Natural killer cell treated with Interleukin-12 subunit alpha and Interleukin-12 subunit beta and Interleukin-15 and Interleukin-18, amount 100 ng/mL, for 72 hours (primary cell): ENCODE measurements at places on chromosomes 3 and 15.

- no peak overlapping the region for H3K4me3 ChIP-seq
- DNase-seq = no peak
- no peak overlapping the region for H3K27ac ChIP-seq
These were observed 183.2 kb downstream of the MAGI1 start for GRCh38 chr3:65855370-65856100.

DNA sequence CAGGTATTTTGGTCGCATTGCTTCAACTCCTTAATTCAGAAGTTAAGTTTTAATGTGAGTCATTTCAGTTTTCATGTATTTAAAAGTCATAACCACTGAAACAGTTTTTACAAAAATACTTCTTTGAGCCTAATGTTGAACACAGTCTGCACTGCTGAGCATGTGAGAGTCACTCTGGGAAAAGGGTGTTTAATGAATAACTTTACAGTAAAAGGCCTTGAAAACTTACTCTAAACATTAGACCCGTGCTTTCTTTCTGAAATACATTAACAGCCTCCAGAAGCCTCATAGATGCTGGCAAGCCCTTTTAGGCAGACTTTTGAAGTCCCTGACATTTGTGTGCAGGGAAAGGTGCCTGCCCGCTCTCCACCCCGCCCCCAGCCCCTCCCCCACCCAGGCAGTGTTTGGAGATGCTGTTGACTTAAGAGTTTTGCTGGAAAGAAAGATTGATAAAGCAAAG, 68.9 kb upstream of the NR2F2 start:
- no peak overlapping the region for H3K4me3 ChIP-seq
- no peaks in the 10 kb centered on the region for H3K4me1 ChIP-seq
- H3K27ac ChIP-seq = no peak overlapping the region
- DNase-seq = no peak

GRCh38 chr15:57395292-57395691, 19.0 kb downstream of the CGNL1 start:
- no peak overlapping the region for H3K4me3 ChIP-seq
- no peaks in the 10 kb centered on the region for H3K4me1 ChIP-seq
- no peaks in the 10 kb centered on the region for H3K36me3 ChIP-seq
- no peak for DNase-seq
- H3K27ac ChIP-seq = no peak overlapping the region

DNA sequence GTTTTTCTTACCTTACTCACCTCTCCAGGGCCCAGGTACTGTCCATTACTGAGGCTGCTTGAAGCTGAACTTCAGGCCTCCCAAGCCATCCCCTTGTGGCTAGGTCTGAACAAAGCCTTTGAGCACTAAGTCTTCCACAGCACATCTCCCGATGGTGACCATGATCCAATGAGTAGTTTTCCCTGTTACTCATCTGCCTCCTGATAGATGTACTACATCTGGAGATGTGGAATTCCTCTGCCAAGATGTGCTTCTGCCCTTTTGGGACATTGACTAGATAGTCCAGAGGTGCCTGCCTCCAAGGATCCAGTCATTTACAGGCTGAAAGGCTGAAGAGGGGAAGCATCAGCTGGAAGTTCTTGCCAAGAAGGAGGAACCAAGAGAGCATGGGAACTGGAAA, 28.9 kb upstream of the SLC35G2 start:
- H3K27me3 ChIP-seq = peaks cover 7% of the 10 kb centered on the region
- no peak for DNase-seq
- H3K27ac ChIP-seq = no peak overlapping the region
- H3K4me1 ChIP-seq = peaks cover 16% of the 10 kb centered on the region

- no peak for DNase-seq
- H3K36me3 ChIP-seq = no peaks in the 10 kb centered on the region
- H3K4me3 ChIP-seq = no peak overlapping the region
- H3K27me3 ChIP-seq = peaks cover 22% of the 10 kb centered on the region
These were observed 295.6 kb upstream of the RASGRP1 start for GRCh38 chr15:38860253-38860652.

GRCh38 chr3:43390255-43390588, 103.9 kb downstream of the SNRK start:
- no peak for DNase-seq
- peaks cover 66% of the 10 kb centered on the region for H3K4me1 ChIP-seq
- H3K4me3 ChIP-seq = peak overlapping the region; percentile 67
- H3K36me3 ChIP-seq = no peaks in the 10 kb centered on the region

DNA sequence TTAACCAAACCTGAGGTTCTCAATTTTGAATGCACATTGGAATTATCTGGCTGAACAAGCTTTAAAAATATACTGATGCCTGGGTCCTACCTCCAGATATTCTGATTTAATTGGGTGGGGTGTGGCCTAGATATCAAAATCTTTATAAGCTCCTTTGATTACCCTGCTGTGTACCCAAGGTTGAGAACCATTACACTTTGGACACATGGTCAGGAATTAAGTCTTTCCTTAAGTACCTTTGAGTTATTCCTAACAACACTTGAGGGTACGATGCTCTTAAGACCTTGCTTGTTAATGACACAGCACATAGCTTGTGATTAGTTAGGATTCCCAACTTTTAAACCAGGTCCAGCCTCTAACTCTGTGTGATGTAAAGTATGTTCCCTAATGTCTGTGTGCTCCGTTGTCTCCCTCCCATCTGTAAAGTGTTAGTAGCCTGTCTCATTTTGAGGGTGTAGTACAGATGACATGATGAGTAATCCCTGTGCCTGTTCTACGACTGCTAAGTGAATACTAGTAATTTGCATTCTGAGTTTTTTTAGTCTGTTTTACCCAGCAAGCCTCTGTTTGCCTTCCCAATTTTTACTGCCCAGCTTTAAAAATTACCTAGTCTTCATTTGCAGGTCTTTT, 154.9 kb downstream of the KLHL25 start:
- no peaks in the 10 kb centered on the region for H3K27me3 ChIP-seq
- peaks cover 32% of the 10 kb centered on the region for H3K4me1 ChIP-seq
- peak overlapping the region; percentile 76 for H3K4me3 ChIP-seq
- peaks cover 10% of the 10 kb centered on the region for H3K36me3 ChIP-seq
- H3K27ac ChIP-seq = peak overlapping the region; percentile 93

DNA sequence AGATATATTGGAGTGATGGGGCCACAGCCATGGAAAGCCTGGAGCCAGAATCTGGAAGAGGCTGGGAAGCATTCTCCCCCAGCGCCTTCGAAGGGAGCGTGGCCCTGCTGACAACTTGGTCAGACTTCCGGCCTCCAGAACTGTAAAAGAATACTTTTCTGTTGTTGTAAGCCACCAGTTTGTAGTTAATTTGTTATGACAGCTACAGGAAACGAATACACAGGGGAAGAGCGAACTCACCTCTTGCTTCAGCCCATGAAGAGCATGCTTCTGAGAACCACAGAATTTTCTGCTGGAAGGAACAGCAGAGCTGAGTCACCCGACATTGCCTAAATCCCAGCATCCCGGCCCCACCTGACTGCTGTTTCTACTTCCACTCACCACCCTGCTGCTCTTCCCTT, 501.7 kb downstream of the SHQ1 start:
- peaks cover 58% of the 10 kb centered on the region for H3K4me1 ChIP-seq
- H3K27ac ChIP-seq = peak overlapping the region; percentile 2
- no peaks in the 10 kb centered on the region for H3K36me3 ChIP-seq
- H3K27me3 ChIP-seq = no peaks in the 10 kb centered on the region
- DNase-seq = no peak

- peaks cover 3% of the 10 kb centered on the region for H3K27me3 ChIP-seq
- no peaks in the 10 kb centered on the region for H3K4me1 ChIP-seq
- no peak overlapping the region for H3K4me3 ChIP-seq
- no peaks in the 10 kb centered on the region for H3K36me3 ChIP-seq
- no peak overlapping the region for H3K27ac ChIP-seq
These were observed 26.4 kb upstream of the LAMP3 start for GRCh38 chr3:183188895-183189462.

GRCh38 chr3:66353530-66353929, 132.7 kb downstream of the SLC25A26 start:
- no peak for DNase-seq
- peak overlapping the region; percentile 69 for H3K27ac ChIP-seq
- peak overlapping the region; percentile 43 for H3K4me3 ChIP-seq

DNA sequence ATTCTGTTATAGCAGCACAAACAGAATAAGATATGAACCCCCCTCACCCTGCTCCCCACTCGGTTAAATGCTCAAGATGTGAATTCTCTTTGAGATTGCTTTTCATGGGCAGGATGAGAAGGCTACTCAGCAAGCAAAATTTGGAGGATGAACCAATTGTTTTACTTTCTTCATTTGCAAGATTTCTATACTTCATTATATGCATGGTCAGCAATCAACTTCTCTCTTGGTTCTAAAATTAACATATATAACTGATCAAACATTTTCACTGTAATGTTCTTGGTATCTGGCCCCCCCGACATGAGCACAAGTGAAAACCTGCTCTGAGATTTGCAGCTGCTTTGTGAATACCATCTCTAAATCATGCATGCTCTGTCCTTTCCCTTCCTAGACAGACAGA, 556.1 kb upstream of the MDFIC2 start:
- H3K4me1 ChIP-seq = no peaks in the 10 kb centered on the region
- H3K27me3 ChIP-seq = peaks cover 48% of the 10 kb centered on the region
- peaks cover 7% of the 10 kb centered on the region for H3K36me3 ChIP-seq
- DNase-seq = no peak
- no peak overlapping the region for H3K4me3 ChIP-seq

DNA sequence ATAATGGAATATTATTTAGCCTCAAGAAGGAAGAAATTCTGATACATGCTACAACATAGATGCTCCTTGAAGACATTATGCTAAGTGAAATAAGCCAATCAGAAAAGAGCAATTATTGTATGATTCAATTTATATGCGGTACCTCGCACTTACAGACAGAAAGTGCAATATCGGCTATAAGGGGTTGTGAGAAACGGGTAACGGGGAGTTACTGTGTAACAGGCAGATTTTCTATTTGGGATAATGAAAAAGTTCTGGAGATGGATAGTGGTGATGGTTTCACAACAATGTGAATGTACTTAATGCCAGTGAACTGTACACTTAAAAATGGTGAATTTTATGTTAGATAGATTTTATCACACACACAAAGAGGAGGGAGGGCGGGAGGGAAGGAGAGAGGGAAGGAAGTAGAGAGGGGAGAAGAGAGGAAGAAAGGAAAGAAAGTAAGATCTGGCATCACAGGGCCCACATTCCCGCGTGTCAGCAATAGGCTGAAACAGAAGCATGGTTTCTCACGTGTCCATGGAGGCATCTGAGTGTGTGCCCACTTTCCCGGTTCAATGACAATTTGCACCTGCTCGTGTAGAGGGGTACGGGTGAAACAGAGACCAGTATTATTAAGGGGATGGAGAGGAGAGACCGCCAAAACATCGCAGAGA, 700 bp upstream of the BLM start:
- H3K36me3 ChIP-seq = peaks cover 12% of the 10 kb centered on the region
- H3K4me3 ChIP-seq = peak overlapping the region; percentile 98
- peak overlapping the region; percentile 95 for H3K27ac ChIP-seq
- H3K27me3 ChIP-seq = no peaks in the 10 kb centered on the region

GRCh38 chr3:21392526-21392925, 358.5 kb downstream of the ZNF385D start:
- no peak for DNase-seq
- H3K36me3 ChIP-seq = no peaks in the 10 kb centered on the region
- no peak overlapping the region for H3K4me3 ChIP-seq
- no peaks in the 10 kb centered on the region for H3K4me1 ChIP-seq

DNA sequence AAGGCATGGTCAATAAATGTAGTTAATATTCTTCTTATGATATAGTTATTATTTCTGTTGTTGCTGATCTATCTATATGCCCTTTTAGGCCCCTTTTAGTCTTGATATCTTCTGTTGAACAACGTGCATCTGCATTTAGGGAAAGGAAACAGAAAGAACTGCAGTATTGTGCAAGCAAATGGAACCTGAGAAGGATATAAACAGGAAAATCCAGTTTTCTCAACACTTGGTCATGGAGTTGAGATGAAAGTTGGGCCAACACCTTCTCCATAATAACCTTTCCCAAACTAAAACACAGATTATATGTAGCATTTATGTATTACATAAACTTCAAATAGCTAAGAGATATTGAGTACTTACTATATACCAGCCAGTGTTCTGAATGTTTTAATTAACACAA, 179.7 kb downstream of the ADAMTS9 start:
- DNase-seq = no peak
- H3K27me3 ChIP-seq = no peaks in the 10 kb centered on the region
- H3K36me3 ChIP-seq = no peaks in the 10 kb centered on the region
- no peak overlapping the region for H3K27ac ChIP-seq

DNA sequence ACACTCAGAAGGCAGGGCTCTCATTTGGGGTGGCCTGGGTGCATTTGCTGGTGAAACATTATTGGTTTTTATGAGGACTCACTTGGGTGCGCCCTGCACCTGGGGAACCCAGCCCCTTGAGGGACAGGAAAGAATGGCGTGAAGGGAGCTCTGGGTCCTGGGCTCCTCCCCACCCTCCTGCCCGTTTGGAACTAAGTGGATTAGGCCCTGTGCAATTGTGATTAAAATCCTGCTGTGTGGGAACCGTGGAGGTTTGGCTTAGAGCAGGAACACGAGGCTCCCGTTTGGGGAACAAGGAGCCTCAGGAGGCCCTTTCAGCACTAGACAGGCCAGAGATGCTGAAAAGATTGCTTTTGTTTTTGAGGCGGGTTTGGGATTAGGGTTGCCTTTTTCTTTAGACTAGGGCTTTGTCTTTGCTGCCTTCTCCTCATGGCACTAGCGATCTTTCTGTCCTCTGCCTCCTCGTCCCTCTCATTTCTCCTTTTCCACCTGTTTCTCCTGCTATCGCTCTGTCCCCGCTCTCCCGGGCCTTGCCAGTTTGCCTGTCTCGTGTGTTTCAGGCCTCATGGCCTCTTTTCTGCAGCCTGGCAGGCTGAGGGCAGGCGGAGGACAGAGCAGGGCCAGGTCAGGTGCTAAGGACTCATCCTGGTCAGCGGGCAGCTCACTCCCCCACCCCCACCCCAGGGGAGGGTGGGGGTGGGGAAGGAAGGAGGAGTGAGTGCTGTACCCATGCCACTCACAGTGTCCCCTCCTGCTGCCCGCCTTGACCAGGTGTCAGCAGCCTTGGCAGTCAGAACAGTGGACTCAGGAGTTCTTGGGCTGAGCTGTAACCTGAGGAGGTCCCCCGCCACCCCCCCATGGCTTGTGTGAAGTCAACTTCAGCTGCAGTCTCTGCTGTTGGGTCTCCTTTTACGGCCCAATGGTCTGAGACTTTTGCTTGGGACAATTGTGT, 8.6 kb downstream of the MAPKAPK3 start:
- no peak overlapping the region for H3K4me3 ChIP-seq
- no peaks in the 10 kb centered on the region for H3K36me3 ChIP-seq
- peaks cover 75% of the 10 kb centered on the region for H3K4me1 ChIP-seq
- peak overlapping the region; percentile 84 for H3K27ac ChIP-seq
- no peak for DNase-seq
- H3K27me3 ChIP-seq = no peaks in the 10 kb centered on the region

- H3K27me3 ChIP-seq = no peaks in the 10 kb centered on the region
- peak overlapping the region; percentile 86 for H3K4me3 ChIP-seq
- peak; percentile 77 for DNase-seq
- H3K27ac ChIP-seq = peak overlapping the region; percentile 69
These were observed 792 bp downstream of the ATP13A3 start for GRCh38 chr3:194485881-194486539.
